ENCODE measurements at places on chromosomes 12 and 14.

DNA sequence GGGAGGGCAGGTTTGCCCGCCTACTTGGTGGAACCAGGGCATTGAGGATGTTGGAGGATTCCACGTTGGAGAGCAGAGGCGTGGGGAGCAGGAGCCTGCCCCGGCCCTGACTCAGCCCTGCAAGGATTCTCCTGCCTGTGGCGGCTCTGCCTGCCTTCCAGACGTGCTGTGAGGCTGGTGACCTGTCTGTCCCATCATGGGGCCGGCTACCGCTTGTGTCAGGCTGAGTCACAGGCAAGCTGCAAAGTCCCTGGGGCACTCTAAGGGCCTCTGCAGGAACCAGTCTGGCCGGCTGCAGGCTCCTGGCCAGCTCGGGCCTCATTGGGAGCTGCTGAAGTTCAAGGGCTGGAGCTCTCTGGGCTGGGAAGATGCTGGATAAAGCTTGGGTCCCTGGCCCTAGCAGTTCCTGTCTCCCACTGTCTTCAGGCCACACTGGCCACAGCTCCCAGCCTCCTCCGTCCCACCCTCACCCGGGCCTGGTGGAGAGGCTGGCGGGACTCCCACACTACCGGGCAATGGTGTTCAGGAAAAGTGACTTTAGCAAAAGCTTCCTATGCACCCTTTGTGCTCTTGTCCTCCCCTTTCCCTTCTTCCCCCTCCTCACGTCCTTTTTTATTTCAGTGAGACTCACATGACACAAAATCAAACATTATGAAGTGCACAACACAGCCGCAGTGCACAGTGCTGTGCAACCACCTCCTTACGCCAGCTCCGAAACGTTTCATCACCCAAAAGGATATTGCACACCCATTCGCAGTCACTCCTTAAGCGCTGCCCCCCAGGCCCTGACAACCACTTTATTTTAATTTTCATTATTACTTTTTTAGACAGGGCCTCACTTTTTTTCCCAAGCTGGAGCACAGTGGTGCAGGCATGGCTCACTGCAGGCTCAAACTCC is 22.0 kb upstream of the ULK1 start:
- no peak for DNase-seq

- no peak for DNase-seq
Measured at GRCh38 chr12:26281320-26281719, 85.9 kb downstream of the SSPN start.

GRCh38 chr12:10189653-10190052 is 10.8 kb downstream of the TMEM52B start:
- DNase-seq: no peak

DNA sequence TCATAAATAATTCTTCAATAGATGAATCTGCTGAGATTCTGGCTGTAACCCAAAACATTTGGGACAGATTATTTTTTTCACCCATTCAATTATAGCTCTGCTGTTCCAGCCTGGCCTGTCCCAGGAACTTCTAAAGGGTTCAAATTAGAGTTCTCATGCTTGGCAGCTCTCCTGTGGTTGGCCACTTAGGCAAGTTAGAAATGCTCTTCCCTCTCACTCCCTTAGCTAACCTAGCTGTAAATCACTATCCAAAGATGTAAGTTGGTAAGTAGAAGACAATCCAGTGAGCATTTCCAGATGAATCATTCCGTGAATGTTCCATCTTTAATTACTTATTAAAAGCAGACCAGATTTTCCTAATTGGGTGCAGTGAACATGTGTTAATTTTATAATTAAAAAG is 760.4 kb upstream of the TBX3 start:
- DNase-seq: no peak

- no peak for DNase-seq
Measured at GRCh38 chr12:53538209-53538689, 31.0 kb upstream of the NPFF start.

DNA sequence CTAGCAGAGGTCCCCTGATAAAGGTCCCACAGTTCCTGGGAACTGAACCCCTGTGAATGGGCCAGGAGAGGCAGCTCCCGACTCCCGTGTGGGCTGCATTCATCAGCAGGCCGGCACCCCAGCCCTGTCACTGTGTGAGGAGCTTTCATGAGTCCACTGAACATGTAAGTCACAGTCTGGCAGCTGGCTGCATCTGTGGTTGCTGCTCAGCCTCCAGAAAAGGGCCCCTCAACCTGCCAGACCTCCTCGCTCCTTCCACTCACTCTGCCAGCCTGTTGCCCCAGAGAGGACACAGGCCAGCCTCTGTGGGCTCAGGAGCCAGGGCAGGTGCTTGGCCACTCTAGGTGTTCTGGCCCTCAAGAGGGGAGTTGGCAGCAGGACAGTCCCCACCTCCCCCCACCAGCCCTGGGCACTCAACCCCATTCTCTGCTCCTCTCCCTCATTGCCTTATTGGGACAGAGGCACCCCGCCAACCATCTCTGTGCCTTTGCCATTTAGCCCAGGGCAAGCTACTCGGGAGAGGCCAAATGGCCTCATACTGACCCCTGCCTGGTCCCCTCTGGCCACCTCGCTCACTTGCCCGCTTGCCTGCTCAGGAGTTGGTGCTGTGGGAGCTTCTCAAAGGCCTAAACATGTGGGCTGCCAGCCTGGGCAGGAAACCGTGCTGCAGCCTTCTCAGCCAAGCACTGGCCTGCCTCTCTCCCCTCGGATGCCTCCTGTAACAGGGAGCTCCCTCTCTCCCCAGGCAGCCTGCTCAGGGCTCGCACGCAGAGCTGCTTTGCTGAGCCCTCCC is 1.9 kb downstream of the RTL1 start:
- no peak for DNase-seq

GRCh38 chr12:113252494-113252893 is 31.2 kb downstream of the TPCN1 start:
- DNase-seq: no peak

- no peak for DNase-seq
Measured at GRCh38 chr14:104360501-104360900, 219.1 kb upstream of the C14orf180 start.

DNA sequence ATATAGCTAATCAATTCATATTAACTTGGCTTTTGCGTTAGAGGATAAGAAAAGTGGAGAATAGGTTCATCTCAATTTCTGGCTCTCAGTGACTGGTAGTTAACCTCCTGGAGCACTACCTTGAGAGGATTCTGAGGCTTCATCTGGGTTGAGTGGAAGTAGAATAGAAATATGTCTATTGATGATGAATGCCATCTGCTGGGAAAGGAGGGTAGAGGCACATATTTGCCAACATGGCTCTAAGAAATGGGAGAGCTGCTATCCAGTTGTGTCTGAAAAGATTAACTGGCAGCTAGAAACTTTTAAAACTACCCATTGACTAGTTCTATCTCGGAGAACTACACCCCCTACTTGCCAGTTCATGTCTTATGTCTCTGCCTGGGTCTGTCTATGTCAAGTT is 530.1 kb downstream of the NRXN3 start:
- DNase-seq: no peak

GRCh38 chr14:36229262-36229661 is 52.7 kb upstream of the PTCSC3 start:
- DNase-seq: no peak

- no peak for DNase-seq
Measured at GRCh38 chr12:24814379-24815113, 134.4 kb downstream of the BCAT1 start.

DNA sequence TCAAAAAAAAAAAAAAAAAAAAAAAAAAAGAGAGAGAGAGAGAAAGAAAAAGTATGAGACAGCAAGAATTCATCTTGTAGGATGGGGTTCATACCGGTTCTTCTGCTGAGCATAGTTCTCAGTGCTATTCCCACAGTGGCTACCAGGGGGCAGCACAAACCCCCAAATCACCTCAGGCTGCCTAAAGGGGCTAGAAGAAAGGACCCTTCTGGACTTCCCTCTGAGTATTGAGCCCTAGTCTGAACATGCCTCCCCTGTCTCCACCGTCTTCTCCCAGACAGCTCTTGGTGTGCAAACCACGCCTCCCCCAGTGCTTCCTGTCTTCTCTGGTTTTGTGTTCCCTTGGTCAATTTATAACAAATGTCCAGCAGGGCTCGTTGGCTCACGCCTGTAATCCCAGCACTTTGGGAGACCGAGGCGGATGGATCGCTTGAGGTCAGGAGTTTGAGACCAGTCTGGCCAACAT is 31.3 kb upstream of the SMUG1 start:
- peak; percentile 76 for DNase-seq

DNA sequence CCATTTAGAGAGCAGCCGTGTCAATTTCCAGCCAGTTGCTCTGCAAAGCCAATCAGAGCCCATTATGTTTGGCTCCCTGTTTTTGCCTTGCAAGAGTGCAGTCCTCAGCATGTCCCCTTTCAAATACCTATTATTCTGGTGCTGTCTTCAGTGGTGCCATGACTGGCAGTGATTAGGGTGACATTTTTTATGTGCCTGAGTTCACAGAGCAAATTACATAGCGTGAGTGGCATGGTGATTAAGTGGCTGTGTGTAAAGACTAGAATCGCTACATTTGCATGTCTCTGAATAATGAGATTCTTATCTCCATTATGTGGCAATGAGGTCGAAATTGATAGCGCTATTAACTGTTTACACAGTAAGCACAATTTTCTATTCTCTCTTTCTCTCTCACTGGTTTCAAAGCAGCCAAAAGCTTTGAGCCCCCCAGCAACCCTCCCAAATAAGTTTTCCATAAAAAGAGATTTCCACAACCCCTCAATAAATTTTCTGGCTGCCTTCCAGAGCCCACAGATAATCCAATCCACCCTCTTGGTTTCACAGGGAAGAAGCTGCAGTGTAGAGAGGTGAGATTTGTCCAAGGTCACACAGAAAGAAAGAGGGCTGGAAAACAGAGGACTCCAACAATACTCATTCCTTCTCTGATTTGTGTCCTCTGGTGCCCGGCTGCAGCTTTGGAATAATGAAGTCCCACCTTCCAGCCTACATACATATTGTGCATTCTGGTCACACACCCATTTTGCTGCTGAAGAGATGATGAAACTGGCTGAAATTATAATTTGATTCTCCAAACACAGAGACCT is 58.8 kb upstream of the NUDT4 start:
- DNase-seq: no peak

DNA sequence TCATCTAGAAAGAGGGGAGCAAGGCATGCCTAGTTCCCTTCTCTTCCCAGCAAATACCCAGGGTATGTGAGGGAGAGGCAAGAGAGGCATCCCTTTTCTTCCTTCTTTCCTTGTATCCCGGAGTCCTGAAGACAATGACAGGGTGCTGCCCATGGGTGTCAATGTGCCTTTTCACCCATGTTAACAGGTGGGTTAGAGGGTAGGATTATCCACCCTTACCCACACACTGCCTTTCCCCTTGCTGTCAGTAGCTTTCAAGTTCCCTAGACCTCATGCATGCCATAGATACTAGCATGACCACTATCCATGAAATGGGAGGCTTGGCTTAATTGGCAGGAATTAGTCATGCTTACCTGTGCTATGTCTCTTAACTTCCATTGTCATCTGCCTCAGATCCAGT is 36.3 kb upstream of the PCNX1 start:
- DNase-seq: no peak

- DNase-seq: no peak
Measured at GRCh38 chr12:66776974-66777373, 98.1 kb upstream of the GRIP1 start.

DNA sequence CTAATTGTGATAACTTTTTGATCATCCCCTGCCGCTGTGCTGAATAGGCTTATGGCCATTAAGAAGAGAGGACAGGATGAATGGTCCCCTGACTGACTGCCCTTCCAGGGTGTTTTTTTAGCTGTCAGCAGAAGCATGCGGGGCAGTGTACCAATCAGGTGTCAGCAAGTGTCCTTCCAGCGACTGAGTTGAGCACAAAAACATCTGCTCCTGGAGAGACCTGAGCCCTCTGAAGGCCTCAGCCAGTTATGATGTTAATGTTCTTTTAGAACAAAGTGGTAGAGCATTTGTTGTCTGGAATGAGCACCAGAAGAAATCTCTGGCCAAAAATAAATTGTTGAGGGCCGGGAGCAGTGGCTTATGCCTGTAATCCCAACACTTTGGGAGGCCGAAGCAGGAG is 37.5 kb downstream of the P2RX7 start:
- DNase-seq: no peak

DNA sequence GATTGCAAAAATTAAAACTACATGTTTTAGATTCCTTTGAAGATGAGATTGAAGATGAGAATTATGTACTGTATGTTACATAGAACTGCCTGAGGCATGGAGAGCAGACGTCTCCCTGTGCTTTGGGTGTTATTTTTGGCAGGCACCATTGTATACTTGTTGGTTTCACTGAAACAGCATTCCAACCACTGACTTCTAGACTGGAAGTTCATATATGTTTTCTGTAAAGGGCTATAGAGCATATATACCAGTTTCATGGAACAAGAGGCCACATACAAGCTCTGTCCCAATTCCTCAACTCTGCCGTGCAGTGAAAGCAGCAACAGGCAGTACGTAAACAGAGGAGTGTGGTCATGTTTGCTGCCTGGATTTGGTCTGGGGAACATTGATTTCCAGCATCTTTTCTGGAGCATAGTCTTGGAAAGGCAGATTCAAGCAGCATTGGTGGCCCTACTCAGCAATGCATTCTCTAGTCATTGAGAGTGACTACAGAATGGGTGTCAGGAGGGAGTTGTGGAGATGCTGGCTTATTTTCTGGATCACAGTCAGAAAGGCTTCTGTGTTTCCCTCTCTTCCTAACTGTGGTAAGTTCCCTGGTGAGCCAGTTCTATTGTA is 57.6 kb upstream of the CNTN1 start:
- DNase-seq: no peak

DNA sequence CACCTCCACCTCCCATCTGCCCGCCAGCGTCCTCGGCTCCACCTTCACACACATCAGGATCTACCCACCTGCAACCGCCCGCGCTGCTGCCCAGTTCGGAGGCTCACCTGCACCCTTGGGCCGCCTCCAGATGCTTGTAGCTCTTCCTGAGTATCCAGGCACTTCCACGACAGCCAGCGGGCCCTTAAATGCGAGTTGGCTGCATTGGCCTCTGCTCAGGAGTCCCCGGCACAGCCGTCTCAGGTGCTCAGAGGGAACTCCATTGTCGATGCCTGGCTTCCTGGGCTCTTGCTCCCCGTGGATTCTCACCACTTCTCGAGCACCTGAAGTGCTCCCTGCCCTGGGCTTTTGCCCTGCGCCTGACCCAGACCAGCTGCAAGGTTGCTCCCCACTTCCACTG is 21.9 kb upstream of the CDCA4 start:
- no peak for DNase-seq

DNA sequence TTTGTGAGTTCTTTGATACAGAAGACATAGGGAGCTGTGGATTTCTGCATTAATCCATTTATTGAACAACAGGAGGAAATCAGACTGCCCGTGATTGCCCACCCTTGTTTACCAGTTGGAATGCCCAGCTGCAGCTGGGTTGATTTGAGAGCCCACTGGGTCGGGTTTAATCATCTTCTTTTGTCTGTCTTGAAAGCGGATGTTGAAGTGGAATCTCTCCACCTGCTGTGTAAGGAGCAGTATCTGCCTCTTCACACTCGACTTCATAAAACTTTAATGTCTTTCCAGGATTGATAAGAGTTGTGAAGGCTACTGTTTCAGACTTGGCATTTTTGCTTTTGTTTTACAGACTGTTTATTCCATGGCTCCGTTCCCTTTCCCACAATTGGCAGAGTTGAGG is 39.9 kb downstream of the TBC1D30 start:
- DNase-seq: no peak
